BJ (cell line): ENCODE measurements at places on chromosomes 3 and 15. TPM values are rescaled to one million over a fixed set of nuclear protein-coding genes. Genes with fewer than 3 reads are reported as not detected.

The FBXO40 gene
- polyA plus RNA-seq, result not detected in 2 replicates

The UROC1 gene
- polyA plus RNA-seq, result not detected in 2 replicates

The UTS2B gene
- 0.40 and 0.54 TPM in 2 replicates for polyA plus RNA-seq

The FAM174B gene
- polyA plus RNA-seq, result 5.1 and 5.8 TPM in 2 replicates

The MCF2L2 gene
- polyA plus RNA-seq, result 0.05 and 0.11 TPM in 2 replicates

The MON1A gene
- 9.5 and 14.1 TPM in 2 replicates for polyA plus RNA-seq

The NMNAT3 gene
- polyA plus RNA-seq, result 0.38 and 0.61 TPM in 2 replicates

The ROPN1B gene
- polyA plus RNA-seq, result not detected in 2 replicates

The SI gene
- polyA plus RNA-seq, result not detected in 2 replicates

The AMOTL2 gene
- polyA plus RNA-seq, result 122 and 199 TPM in 2 replicates

The CIDEC gene
- polyA plus RNA-seq, result 0.09 and 0.25 TPM in 2 replicates

The SAMD7 gene
- polyA plus RNA-seq, result not detected in 2 replicates

The ESYT3 gene
- polyA plus RNA-seq, result 0.09 TPM in 2 replicates

The SNTN gene
- not detected in 2 replicates for polyA plus RNA-seq

The VGLL3 gene
- 59.3 and 98.8 TPM in 2 replicates for polyA plus RNA-seq

The POPDC2 gene
- polyA plus RNA-seq, result 1.9 and 2.3 TPM in 2 replicates

The ADGRG7 gene
- polyA plus RNA-seq, result not detected in 2 replicates

The STRIT1 gene
- polyA plus RNA-seq, result not detected in 2 replicates

The CLDN16 gene
- not detected in 2 replicates for polyA plus RNA-seq

The EAF2 gene
- 0.40 and 0.70 TPM in 2 replicates for polyA plus RNA-seq

The MANF gene
- 21.5 and 58.1 TPM in 2 replicates for polyA plus RNA-seq

The ATP13A5 gene
- not detected in 2 replicates for polyA plus RNA-seq

The NLGN1 gene
- 15.5 and 18.3 TPM in 2 replicates for polyA plus RNA-seq

The CPN2 gene
- not detected in 2 replicates for polyA plus RNA-seq

The HYAL3 gene
- polyA plus RNA-seq, result 7.1 and 8.5 TPM in 2 replicates

The WDR93 gene
- polyA plus RNA-seq, result 0.15 and 0.17 TPM in 2 replicates

The SHC4 gene
- 0.74 and 0.86 TPM in 2 replicates for polyA plus RNA-seq

The FAM227B gene
- 5.0 and 8.4 TPM in 2 replicates for polyA plus RNA-seq

The MCCC1 gene
- polyA plus RNA-seq, result 12.5 and 16.7 TPM in 2 replicates

The UCN2 gene
- 2.3 and 4.5 TPM in 2 replicates for polyA plus RNA-seq

The IL5RA gene
- polyA plus RNA-seq, result not detected in 2 replicates

The ITIH3 gene
- 1.3 and 1.7 TPM in 2 replicates for polyA plus RNA-seq

The OXSR1 gene
- 27.6 and 43.6 TPM in 2 replicates for polyA plus RNA-seq

The GOLGA6D gene
- not detected in 2 replicates for polyA plus RNA-seq

The MUC20 gene
- 0.17 and 0.48 TPM in 2 replicates for polyA plus RNA-seq

The CLDN1 gene
- polyA plus RNA-seq, result 1.3 and 1.7 TPM in 2 replicates

The FILIP1L gene
- 31.2 and 42.9 TPM in 2 replicates for polyA plus RNA-seq
